Right lobe of liver (tissue), 6 donors: ENCODE measurements at places on chromosomes 2 and 18. TPM values are rescaled to one million over a fixed set of nuclear protein-coding genes. Genes with fewer than 3 reads are reported as not detected.
A peak's percentile ranks its signal among the peaks of the same experiment; 100 is the strongest.

DNA sequence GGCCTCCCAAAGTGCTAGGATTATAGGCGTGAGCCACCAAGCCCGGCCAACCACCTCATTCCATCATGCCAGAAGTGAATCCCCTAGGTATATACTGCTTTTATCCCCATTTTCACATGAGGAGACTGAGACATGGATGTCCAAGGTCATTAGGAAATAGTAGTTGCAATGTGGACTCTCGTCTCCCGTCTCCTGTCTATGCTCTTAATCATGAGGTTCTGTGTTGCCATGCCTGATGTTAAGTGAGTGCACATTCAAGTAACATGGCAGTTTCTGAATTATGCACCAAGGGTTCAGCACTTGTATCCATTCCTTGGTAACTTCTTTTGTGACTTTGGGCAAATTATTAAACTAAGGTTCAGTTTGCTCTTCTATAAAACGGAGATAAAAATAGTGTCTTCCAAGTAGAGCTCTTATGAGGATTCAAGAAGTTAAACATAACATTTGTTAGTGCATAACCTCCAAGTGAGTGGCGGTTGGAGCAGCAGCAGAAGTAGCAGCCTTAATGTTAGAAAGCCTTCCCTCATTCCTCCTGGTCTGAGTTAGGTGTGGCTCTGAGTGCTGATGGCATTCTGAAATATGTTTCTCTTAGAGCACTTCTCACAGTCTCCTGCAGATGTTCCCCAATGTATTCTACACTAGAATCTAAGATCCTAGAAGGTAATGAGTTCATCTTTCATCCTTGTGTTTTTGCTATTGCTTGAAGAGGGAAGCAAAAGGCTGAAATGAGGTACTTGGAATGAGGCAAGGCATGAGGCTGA lies 21.9 kb downstream of the SOCS6 start:
- H3K27ac ChIP-seq = no peak overlapping the region
- H3K27me3 ChIP-seq = no peaks in the 10 kb centered on the region
- H3K36me3 ChIP-seq = no peaks in the 10 kb centered on the region
- H3K4me3 ChIP-seq = no peak overlapping the region
- H3K4me1 ChIP-seq = no peaks in the 10 kb centered on the region

Gene DAPL1
- not detected for total RNA-seq

Gene UGT1A7
- total RNA-seq = 6.9 TPM

DNA sequence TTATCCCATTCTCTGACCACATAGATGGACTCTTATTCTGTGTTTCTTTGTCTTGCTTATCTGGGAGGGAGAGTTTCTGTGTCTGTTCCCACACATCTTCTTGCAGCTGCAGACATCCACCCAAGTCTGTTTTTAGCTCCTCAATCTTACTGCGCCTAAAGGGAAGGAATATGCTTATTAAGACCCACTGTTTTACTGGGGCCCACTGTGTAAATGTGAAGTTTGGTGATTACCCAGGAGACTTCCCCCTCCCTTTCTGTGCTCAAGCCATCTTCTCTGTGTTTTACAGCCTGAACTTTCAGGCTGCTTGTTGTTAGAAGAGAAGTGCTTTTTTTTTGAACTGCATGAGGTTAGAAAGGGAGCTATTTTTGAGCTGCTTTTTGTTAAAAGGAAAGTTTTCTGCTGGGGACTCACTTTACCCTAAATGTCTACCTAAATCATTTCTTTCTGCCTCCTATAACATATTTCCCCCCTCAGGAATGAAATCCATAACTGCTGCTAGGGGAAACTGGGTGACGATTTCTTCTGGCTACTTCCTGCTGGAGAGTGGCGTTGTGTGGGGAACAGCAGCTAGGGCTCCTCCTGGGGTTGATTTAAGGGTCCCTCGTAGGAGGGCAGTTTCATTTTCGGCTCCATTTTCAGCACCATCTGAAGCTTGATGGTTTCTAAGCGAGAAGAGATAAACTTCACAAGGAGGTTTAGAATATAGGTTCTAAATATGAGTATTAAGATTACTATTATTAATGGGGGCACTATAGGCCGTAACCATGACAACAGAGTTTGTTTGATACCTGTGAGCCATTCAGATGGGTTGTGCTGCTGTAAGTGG lies 39.5 kb upstream of the GMCL1 start:
- H3K27ac ChIP-seq = peak overlapping the region; percentile 42
- H3K4me3 ChIP-seq = no peak overlapping the region
- H3K27me3 ChIP-seq = no peaks in the 10 kb centered on the region

Gene RBKS
- total RNA-seq = 14.0 TPM

DNA sequence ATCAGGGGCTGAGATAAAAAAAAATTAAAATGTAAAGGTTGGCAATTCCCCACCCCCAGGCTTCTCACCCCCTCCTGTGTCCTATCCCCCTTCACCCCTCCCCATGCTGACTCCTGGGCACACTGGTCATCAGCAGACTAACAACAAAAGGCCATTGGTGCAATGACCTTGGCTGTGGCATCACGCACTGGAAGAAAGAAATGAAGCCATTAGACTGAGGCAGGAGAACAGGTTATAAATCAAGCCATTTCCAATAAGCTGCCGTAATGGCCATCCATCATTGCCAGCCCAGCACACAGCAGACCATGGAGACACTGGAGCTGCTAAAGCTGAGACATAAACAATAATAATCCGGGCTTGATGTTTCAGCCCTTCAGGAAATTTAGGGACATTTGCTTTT lies 342.4 kb upstream of the ETAA1 start:
- H3K4me1 ChIP-seq = no peaks in the 10 kb centered on the region
- no peak for DNase-seq
- no peaks in the 10 kb centered on the region for H3K27me3 ChIP-seq
- H3K4me3 ChIP-seq = no peak overlapping the region

- peak; percentile 81 for DNase-seq
- H3K27me3 ChIP-seq = no peaks in the 10 kb centered on the region
- H3K4me3 ChIP-seq = no peak overlapping the region
- H3K4me1 ChIP-seq = peaks cover 20% of the 10 kb centered on the region
- H3K36me3 ChIP-seq = no peaks in the 10 kb centered on the region
These were observed 49.5 kb downstream of the ANTXR1 start for GRCh38 chr2:69062307-69062962.

DNA sequence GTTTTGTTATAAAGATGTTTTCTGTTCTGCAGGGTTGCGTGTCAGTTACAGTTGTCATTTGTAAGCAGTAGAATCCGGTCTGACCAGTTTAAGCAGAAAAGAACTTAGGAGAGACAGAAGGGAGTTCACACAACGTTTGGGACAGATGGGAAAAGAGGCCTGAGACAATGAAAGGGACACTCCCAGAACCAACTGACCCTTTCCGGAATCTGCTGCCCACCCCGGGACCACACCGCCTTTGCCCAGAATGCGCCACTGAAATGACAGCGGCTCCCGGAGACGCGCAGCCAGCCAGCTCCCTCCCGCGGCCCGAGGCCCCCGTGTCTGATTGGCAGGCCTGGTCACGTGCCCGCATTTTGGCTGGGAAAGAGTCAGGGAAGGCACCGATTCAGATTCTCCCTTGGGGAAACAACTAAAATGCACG lies 244.6 kb downstream of the BCL2 start:
- DNase-seq = peak; percentile 86
- peak overlapping the region; percentile 37 for H3K4me3 ChIP-seq
- no peaks in the 10 kb centered on the region for H3K4me1 ChIP-seq
- H3K27me3 ChIP-seq = no peaks in the 10 kb centered on the region

Gene MOCOS
- 12.2 TPM for total RNA-seq

GRCh38 chr2:86787736-86788135 lies 3.0 kb downstream of the CD8A start:
- no peaks in the 10 kb centered on the region for H3K4me1 ChIP-seq
- no peak overlapping the region for H3K4me3 ChIP-seq
- peaks cover 24% of the 10 kb centered on the region for H3K27me3 ChIP-seq

Gene TFCP2L1
- total RNA-seq = 0.51 TPM

- H3K27ac ChIP-seq = no peak overlapping the region
- H3K36me3 ChIP-seq = no peaks in the 10 kb centered on the region
- no peaks in the 10 kb centered on the region for H3K27me3 ChIP-seq
- no peak overlapping the region for H3K4me3 ChIP-seq
- no peaks in the 10 kb centered on the region for H3K4me1 ChIP-seq
These were observed 81.5 kb upstream of the CD226 start for GRCh38 chr18:70029163-70029562.

DNA sequence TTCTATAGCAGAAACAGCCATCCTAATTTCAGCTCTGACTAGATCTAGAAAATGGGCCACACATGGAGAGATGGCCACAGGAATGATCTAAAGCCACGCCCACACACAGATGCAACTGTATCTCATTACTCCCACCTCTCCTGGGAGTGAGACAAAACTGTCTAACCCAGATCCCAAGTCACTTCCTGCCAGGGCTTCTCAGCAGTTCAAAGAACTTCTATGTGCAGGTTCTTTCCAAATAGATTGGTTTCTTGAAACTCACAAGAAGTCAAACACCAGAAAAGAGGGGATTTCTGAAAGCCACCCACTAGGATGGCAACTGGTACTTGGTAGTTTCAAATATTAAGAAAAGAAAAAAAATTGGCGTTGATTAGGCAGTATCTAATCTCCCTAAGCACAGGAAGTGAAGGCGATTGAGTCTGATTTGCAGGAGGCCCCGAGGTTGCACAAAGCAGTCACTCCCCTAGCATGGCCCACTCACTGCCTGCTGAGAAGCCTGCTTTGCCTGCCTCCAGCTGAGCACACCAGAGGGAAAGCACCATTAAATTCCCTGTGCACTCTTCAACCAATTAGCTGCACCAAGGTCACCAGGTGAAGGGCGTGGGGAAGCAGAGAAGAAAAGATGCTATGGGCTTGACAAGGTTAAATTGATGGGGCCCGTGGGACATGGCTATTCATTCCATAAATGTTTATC lies 51.1 kb downstream of the PAPOLG start:
- H3K4me1 ChIP-seq = no peaks in the 10 kb centered on the region
- no peaks in the 10 kb centered on the region for H3K27me3 ChIP-seq
- H3K27ac ChIP-seq = no peak overlapping the region
- peak; percentile 14 for DNase-seq

- H3K27ac ChIP-seq = no peak overlapping the region
- no peak for DNase-seq
- H3K27me3 ChIP-seq = no peaks in the 10 kb centered on the region
These were observed 168.1 kb downstream of the KCNE4 start for GRCh38 chr2:223219872-223220657.

Gene GKN1
- total RNA-seq = not detected

Gene C1QL2
- total RNA-seq = not detected

GRCh38 chr2:127662937-127663565 lies 12.3 kb downstream of the LIMS2 start:
- no peaks in the 10 kb centered on the region for H3K27me3 ChIP-seq
- H3K36me3 ChIP-seq = no peaks in the 10 kb centered on the region
- peak overlapping the region; percentile 64 for H3K4me3 ChIP-seq
- no peak overlapping the region for H3K27ac ChIP-seq

GRCh38 chr2:112767693-112768330 lies 3.4 kb upstream of the CKAP2L start:
- no peaks in the 10 kb centered on the region for H3K36me3 ChIP-seq
- H3K4me1 ChIP-seq = peaks cover 4% of the 10 kb centered on the region
- H3K27ac ChIP-seq = peak overlapping the region; percentile 37

Gene RFX8
- not detected for total RNA-seq

- peaks cover 6% of the 10 kb centered on the region for H3K4me1 ChIP-seq
- no peaks in the 10 kb centered on the region for H3K27me3 ChIP-seq
- DNase-seq = no peak
- H3K36me3 ChIP-seq = no peaks in the 10 kb centered on the region
- no peak overlapping the region for H3K27ac ChIP-seq
- no peak overlapping the region for H3K4me3 ChIP-seq
These were observed 64.7 kb downstream of the DGKD start for GRCh38 chr2:233418761-233419546.
